ENCODE measurements at places on chromosomes 1 and 21. TPM values are rescaled to one million over a fixed set of nuclear protein-coding genes. Genes with fewer than 3 reads are reported as not detected.
A peak's percentile ranks its signal among the peaks of the same experiment; 100 is the strongest.

GRCh38 chr1:117188816-117189437 lies 21.8 kb downstream of the VTCN1 start:
- no peak overlapping the region for H3K4me3 ChIP-seq
- H3K4me1 ChIP-seq: no peaks in the 10 kb centered on the region
- no peaks in the 10 kb centered on the region for H3K36me3 ChIP-seq
- no peak for DNase-seq
- H3K27ac ChIP-seq: no peak overlapping the region

DNA sequence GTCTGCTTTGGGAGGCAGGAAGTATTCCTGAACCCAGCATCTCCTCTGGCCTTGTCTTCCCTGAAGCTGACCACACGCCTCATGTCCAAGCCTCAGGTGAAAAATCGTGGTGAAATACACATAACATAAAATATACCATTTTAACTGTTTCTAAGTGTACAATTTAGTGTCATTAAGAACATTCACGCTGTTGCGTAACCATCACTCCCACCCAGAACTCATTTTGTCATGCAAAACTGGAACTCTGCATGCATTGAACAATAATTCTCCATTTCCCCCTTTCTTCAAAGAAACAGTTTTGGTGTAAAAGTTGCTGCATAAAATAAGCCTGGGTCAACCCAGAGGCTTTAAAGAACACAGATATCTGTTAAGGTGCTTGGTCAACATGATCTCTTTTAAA lies 93.5 kb downstream of the PLD5 start:
- no peak for DNase-seq
- H3K36me3 ChIP-seq: no peaks in the 10 kb centered on the region
- H3K4me3 ChIP-seq: no peak overlapping the region
- no peaks in the 10 kb centered on the region for H3K27me3 ChIP-seq
- no peak overlapping the region for H3K27ac ChIP-seq
- no peaks in the 10 kb centered on the region for H3K4me1 ChIP-seq

DNA sequence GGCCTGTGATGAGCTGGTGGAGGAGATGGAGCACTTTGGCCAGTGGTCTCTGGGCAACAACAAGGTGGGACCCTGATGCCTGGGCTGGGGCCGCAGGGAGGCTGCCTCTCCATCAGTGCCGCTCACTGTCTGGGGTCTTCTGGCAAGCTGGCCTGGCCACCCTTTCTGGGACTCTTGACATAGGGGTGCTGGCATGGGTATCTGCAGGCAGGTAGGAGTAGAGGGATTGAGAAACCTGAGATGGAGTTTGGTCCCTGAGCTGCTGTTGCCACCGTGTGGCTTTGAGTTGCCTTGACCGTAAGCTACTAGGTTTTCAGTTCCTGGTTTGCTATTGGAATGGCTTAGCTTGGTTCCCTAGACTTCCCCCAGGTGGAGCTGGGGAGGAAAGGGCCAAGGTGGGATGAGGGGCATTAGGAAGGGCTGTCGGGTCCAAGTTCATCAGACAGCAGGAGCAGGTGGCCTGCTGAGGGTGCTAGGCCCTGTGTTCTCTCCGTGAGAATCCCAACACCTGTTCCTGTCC lies 13.2 kb upstream of the MFN2 start:
- no peak overlapping the region for H3K27ac ChIP-seq
- H3K4me1 ChIP-seq: no peaks in the 10 kb centered on the region
- no peaks in the 10 kb centered on the region for H3K27me3 ChIP-seq

DNA sequence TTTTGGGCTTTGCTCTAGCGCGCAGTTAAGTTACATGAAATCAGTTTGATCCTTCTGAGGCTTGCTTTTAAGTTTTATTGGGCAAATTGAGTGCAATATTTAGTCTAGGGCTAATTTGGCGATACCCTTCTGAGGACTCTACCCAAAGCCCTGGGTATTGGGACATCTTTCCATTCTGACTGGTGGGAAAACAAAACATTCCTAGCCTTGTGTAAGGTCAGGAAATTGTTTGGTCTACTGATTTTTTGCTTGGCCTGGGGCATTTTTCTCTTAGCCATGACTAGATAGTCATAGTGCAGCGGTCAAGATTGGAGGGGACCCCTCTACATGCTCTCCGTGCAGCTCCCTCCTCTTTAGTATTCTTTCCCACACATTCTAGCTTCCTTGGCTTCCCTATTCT lies 189.6 kb upstream of the PTGFR start:
- H3K4me1 ChIP-seq: no peaks in the 10 kb centered on the region
- DNase-seq: no peak
- no peak overlapping the region for H3K27ac ChIP-seq
- no peaks in the 10 kb centered on the region for H3K27me3 ChIP-seq
- no peaks in the 10 kb centered on the region for H3K36me3 ChIP-seq

DNA sequence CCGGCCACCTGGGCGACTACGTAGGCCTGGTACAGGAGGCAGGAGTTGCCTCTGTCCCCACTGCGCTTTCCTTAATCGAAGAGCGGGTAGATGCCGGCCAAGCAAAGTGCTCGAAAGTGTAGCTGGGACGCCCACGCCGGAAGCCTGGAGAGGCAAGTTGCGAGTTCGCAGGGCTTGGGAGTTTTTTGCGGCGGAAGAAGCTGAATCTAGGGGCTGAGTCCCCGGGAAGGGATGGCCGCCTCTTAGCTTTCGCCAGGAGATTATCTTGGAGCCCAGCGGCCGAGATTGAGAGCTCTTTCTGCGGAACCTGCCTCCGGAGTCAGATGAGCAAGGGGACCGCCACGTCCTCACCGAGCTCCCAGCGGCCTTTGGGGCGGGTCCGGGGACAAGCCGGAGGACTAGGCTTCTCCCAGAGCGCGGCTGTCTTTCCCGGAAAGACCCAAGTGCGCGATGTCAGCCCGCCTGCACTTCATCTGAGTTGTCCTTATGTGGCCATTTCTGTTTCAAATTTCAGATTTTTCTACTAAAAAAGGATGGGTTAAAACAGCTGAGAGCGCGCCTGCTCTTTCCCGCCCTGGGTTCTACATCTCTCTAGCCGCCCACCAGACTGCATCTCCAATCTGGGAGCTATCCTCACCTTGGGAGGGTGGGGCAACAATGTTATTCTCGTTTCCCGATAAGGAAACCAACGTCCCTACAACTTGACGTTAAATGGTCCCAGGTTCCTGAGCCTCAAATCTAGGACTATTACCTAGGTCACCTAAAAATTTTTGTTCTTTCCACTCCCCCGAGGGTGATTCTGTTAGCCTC lies 12.4 kb upstream of the TBX15 start:
- H3K27me3 ChIP-seq: peaks cover 8% of the 10 kb centered on the region
- peak overlapping the region; percentile 62 for H3K4me3 ChIP-seq
- peaks cover 12% of the 10 kb centered on the region for H3K4me1 ChIP-seq

DNA sequence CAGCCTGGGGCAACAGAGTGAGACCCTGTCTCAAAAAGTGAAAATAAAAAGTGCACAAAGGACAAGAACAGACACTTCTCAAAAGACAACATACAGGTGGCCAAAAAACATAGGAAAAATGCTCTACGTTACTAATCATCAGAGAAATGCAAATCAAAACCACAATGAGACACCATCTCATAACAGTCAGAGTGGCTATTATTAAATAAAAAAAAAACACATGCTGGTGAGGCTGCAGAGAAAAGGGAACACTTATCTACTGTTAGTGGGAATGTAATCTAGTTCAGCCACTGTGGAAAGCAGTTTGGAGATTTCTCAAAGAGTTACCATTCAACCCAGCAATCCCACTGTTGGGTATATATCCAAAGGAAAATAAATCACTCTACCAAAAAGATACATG lies 173.2 kb downstream of the SMYD3 start:
- H3K27ac ChIP-seq: no peak overlapping the region
- no peaks in the 10 kb centered on the region for H3K36me3 ChIP-seq
- DNase-seq: no peak

- H3K4me3 ChIP-seq: no peak overlapping the region
- no peak for DNase-seq
- no peaks in the 10 kb centered on the region for H3K4me1 ChIP-seq
- no peaks in the 10 kb centered on the region for H3K27me3 ChIP-seq
Measured at GRCh38 chr1:234238060-234238459, 135.2 kb upstream of the COA6 start.

DNA sequence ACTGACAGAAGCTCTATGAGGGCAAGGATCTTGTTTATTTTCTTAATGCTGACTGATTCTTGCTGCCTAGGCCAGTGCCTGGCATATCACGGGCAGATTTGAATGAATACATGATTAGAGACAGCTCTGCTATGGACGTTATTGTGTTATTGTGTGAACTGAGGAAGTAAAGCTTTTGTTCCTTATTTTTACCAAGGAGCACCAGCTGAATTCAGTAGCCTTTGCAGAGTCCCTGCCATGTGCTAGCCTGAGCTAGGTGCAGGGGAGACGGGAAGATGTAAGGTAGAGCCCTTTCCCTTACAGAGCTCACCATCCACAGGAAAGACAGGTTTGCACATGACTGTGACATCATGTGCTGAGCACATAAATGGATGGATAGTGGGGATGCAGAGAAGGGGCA lies 36.0 kb upstream of the SCMH1 start:
- no peaks in the 10 kb centered on the region for H3K4me1 ChIP-seq
- no peaks in the 10 kb centered on the region for H3K27me3 ChIP-seq
- H3K4me3 ChIP-seq: no peak overlapping the region
- DNase-seq: no peak
- no peak overlapping the region for H3K27ac ChIP-seq

GRCh38 chr1:42952303-42953001 lies 6.2 kb downstream of the SLC2A1 start:
- H3K4me1 ChIP-seq: peaks cover 64% of the 10 kb centered on the region
- peak overlapping the region; percentile 68 for H3K27ac ChIP-seq
- no peaks in the 10 kb centered on the region for H3K36me3 ChIP-seq

DNA sequence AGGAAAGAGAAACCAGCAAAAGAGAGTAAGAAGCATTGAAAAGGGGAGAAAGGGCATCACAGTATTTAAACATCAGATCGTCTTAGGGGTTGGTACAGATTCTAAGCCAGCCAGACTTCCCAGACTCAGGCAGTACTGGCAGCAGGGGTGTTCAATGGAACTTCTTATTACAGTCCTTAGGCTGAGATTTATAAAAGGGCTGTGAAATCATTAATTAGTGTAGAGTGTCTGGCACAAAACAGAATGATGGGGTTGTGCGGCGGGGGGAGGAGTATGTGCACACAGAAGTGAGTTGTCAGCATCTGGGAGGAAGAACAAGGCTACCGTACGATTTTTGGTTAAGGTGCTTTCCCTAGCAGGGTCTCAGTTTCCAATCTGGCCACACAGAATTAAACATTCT lies 38.2 kb downstream of the ARHGEF11 start:
- no peaks in the 10 kb centered on the region for H3K36me3 ChIP-seq
- no peak overlapping the region for H3K27ac ChIP-seq

GRCh38 chr1:3482378-3482849 lies 27.9 kb downstream of the ARHGEF16 start:
- no peaks in the 10 kb centered on the region for H3K27me3 ChIP-seq
- H3K4me3 ChIP-seq: no peak overlapping the region
- DNase-seq: no peak
- H3K36me3 ChIP-seq: no peaks in the 10 kb centered on the region

DNA sequence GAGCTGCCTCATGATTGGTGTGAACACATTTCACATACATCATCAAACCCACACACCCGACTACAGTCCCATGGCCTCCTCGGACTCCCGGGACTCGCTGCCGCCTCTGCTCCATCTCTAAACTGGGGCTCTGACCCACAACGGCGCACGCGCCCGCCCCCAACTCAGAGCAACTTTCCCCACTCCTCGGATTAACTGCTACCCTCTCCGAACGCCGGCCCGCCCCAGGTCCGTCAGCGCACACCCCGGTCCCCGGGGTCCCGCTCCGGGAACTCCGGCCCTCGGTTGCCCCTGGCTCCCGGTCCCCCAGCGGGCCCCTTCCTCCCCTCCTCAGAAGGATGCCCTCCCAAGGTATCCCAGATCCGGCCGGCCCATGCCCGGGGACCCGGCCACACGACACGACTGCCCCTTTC lies 740 bp downstream of the DSTYK start:
- peaks cover 7% of the 10 kb centered on the region for H3K4me1 ChIP-seq
- H3K4me3 ChIP-seq: peak overlapping the region; percentile 90
- no peak for DNase-seq
- H3K36me3 ChIP-seq: no peaks in the 10 kb centered on the region
- H3K27me3 ChIP-seq: no peaks in the 10 kb centered on the region

- H3K4me3 ChIP-seq: no peak overlapping the region
- no peak overlapping the region for H3K27ac ChIP-seq
- DNase-seq: no peak
- no peaks in the 10 kb centered on the region for H3K27me3 ChIP-seq
- H3K36me3 ChIP-seq: no peaks in the 10 kb centered on the region
Measured at GRCh38 chr1:186739515-186739914, 59.3 kb upstream of the PTGS2 start.

- no peaks in the 10 kb centered on the region for H3K36me3 ChIP-seq
- no peak overlapping the region for H3K4me3 ChIP-seq
- no peak for DNase-seq
- no peak overlapping the region for H3K27ac ChIP-seq
Measured at GRCh38 chr1:68485431-68486022, 11.4 kb downstream of the DEPDC1 start.

GRCh38 chr1:43373066-43373940 lies 5.5 kb upstream of the ELOVL1 start:
- H3K36me3 ChIP-seq: no peaks in the 10 kb centered on the region
- H3K4me3 ChIP-seq: no peak overlapping the region
- H3K27me3 ChIP-seq: no peaks in the 10 kb centered on the region
- peak overlapping the region; percentile 32 for H3K27ac ChIP-seq
- DNase-seq: no peak
- peaks cover 4% of the 10 kb centered on the region for H3K4me1 ChIP-seq

Gene CDC7
- 0.14 TPM for total RNA-seq

Gene MFAP2
- total RNA-seq: 24.0 TPM

Gene CACNA1S
- total RNA-seq: not detected

Gene TLR5
- total RNA-seq: 20.2 TPM

Gene RAB4A
- total RNA-seq: 25.5 TPM

Gene TMEM39B
- 5.1 TPM for total RNA-seq

Gene LRRC8B
- total RNA-seq: 5.5 TPM

Gene CCDC190
- total RNA-seq: 15.6 TPM

Gene OR6P1
- total RNA-seq: not detected

Gene ADAMTS4
- total RNA-seq: 171 TPM

Gene IL19
- total RNA-seq: not detected
